ENCODE measurements at places on chromosomes 4 and X.

DNA sequence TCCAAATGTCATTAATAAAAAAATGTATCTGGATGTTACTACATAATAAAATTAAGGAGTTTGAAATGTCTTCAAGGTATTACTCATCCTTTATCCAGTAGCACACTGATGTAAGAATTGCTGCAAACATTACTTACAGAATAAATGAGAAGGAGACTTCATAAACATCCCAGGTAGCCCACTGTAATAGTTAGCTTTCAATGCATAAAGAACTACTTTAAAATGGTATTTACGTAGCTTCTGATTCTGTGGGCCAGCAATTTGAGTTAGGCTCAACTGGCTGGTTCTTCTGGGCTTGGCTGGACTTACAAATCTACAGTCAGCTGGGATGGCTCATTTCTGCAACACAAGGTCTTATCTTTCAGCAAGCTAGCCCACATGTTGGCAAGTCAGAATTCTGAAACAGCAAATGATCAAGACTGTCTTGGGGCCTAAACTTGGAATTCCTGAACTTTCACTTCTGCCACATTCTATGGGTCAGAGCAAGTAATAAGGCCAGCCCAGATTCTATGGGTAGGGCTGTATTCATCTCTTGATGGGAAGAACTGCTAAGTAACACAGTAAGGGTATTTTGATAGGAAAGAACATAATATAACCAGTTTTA lies 522.5 kb downstream of the IQCM start:
- DNase-seq = no peak

- no peak for DNase-seq
Measured at GRCh38 chr4:7214359-7214758, 22.0 kb downstream of the SORCS2 start.

GRCh38 chr4:73103799-73104503 lies 34.4 kb upstream of the COX18 start:
- DNase-seq = no peak

DNA sequence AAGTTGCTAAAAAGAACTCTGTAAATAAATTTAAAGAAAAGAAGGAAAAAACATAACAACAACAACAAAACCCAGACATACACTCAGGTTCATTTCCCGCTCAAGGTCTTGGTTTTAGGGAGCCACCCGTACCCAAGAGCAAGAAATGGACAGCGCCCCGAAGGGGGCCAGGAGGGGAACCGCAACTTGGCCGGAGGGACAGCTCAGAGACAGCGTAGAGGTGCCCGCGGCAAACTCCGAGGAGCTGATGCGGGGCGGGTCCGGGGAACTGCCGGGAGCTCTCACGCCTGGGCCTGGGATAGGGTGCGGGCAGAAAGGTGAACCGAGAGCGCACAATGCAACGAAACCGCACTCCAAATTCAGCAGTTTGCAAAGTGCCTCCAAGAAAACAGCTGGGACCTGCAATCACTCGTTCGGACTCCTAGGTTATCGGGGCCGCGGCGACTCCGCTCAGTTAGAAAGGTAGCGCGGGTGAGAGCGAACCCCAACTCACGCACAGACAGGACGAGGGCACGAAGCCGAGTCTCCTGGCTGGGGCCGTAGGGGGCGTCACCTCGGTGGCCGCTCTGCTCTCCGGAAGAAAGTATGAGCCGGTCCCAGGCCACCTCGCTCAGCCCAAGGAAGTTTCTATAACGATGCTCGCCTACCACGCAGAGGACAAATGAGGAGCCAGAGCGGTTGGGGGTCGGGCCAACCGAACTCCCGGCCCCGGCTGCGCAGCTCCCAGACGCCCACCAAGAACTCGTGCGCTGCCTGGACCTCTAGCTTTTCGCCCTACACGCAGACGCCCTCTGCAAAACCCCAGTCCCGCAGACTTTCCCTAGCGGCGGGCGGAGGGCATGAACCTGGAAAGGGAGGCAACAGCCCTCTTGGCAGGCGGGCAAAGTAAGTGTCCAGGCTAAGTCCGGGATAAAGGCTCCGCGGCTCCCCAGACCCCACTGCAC lies 1.4 kb downstream of the NDNF start:
- DNase-seq = peak; percentile 61

DNA sequence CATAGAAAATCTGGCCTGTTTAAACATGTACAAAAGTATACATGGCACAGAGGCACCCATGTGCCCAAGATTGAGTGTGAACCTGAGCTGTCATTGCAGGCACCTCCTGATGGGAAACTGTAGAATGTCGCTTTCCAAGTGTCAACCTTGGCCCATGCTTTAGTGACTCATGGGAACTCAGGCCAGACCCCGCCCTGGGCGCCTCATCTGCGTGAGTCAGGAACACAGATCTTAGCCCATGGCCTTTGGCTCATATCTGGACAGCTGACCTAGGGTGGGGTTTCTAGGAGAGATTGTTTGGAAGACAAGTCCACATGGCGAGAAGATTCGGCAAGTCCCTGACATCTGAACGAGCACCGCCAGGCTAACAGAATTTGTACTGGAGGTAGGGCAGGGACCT lies 50.0 kb downstream of the CYTL1 start:
- no peak for DNase-seq

- DNase-seq = no peak
Measured at GRCh38 chrX:44330227-44330626, 13.2 kb downstream of the EFHC2 start.

DNA sequence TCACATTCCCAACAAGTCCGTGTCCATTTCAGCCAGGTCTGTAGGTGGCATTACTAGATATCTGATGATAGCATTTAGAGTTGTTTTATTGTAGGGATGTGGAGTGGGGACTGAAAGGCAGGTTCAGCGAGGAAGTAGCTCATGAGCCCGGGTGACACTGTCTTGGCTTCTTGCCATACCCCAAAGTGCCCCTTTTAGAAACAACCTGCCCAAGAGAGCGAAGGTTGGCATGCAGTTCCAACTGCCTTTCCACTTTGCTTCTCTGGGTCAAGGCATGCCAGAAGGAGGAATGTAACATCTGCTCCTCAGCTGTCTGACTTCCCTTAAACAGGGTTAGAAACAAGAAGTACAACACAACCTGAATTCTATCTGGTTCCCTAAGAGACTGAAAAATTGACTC lies 9.0 kb downstream of the GRIA3 start:
- no peak for DNase-seq

DNA sequence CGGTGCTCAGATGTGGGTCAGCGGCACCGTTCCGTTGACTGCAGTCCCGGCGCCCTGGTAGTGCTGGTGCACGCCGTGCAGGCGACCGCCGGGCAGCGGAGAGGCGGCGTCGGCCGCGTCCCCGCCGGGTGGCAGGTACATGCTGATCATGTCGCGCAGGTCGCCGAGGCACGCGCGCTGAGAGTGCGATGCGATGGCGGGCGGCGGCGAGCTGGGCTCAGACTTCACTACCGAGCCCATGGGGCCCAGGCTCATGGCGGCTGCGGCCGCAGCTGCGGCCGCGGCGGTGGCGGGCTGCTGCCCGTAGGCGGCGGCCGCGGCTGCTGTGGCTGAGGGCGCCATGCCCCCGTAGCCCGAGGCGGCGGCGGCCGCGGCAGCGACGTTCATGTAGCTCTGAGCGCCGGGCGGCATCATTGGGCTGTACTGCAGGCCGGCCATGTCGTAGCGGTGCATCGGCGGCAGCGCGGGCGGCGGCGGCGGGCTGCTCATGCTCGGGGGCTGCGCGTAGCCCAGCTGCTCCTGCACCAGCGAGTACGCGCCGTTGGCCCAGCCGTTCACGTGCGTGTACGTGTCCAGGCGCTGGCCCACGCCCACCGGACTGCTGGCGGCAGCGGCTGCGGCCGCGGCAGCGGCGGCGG lies 1.0 kb downstream of the SOX3 start:
- peak; percentile 25 for DNase-seq

DNA sequence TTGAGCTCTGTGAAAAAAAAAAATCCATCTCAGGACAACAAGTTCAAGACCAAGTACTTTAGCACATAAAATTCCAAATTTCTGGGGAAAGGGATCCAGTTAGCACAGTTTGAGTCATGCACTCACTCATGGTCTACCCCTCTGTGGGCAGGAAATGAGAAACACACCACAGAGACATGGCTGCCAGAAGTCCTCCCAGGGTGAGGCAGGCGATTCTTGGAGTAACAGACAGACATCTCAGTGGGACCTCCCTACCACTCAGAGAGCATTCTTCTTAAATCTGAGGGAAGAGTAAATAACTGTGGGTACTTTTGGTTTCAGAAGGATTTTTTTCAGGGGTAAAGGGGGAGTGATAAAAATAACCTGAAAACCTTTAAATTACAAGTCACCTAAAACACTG lies 14.1 kb downstream of the CXCL1 start:
- DNase-seq = peak; percentile 92

- no peak for DNase-seq
Measured at GRCh38 chr4:176011529-176011928, 54.1 kb upstream of the WDR17 start.

DNA sequence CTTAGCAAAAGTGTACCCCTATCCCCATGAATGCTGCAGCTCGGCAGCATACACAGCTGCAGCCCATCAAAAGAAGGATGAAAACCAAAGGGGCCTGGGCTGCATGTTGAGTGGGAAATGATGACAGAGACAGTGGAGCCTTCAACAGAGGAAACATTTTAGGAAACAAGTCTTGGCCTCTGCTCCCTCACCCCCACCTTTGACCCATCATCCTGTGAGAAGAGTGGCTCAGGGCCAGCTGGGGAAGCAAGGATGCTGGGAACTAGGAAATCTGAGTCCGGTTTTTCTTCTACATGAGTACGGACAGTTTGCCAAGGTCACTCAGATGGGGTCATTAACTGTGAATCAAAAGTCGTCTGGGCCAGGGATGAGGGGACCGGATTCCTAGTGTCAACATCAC lies 37.2 kb downstream of the IDS start:
- no peak for DNase-seq

All from fibroblast of skin of scalp (primary cell).